ENCODE measurements at places on chromosomes 11 and 22. TPM values are rescaled to one million over a fixed set of nuclear protein-coding genes. Genes with fewer than 3 reads are reported as not detected.

APOA5 gene
- not detected for total RNA-seq

DNA sequence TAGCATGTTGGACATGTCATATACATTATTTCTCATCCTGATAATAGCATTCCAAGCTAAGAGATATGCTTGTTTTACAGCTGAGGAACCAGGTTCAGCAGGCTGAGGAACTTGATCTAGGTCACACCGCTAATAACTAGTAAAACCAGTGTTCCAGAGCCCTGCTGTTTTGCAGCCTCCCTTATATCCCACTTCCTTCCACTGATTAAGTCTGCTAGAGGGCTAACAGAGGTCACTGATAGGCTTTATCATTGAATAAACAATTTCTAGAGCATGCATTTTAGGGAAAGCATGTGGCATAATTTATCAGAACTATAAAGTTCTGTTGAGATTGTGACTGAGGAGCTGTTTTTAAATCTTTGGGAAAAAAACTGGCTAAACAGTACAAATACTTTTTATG is 54.0 kb downstream of the UVRAG start:
- no peak for DNase-seq

DNA sequence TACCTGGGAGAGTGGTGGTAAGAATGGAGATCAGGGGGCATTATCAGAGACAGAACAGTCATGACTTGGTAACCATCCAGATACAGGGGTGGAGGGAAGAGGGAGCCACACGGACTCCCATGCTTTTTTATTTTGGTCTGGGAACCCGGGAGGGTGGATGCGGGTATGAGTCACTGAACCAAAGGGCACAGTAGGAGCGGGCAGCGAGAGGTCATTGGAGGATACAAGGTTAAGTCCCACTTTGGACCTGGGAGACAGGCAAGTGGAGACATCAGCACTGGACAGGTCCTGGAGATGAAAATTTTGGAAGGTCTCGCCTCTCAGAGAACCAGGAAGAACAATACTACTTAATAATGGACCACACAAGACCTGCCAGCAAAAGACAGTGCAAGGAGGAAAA is 6.7 kb downstream of the HDHD5 start:
- DNase-seq, result no peak

- DNase-seq, result no peak
These were observed 21.0 kb upstream of the UBASH3B start for GRCh38 chr11:122634501-122634900.

GRCh38 chr11:81897639-81898038 is 836.0 kb downstream of the FAM181B start:
- no peak for DNase-seq

NUP98 gene
- 104 TPM for total RNA-seq

SPI1 gene
- not detected for total RNA-seq

DNA sequence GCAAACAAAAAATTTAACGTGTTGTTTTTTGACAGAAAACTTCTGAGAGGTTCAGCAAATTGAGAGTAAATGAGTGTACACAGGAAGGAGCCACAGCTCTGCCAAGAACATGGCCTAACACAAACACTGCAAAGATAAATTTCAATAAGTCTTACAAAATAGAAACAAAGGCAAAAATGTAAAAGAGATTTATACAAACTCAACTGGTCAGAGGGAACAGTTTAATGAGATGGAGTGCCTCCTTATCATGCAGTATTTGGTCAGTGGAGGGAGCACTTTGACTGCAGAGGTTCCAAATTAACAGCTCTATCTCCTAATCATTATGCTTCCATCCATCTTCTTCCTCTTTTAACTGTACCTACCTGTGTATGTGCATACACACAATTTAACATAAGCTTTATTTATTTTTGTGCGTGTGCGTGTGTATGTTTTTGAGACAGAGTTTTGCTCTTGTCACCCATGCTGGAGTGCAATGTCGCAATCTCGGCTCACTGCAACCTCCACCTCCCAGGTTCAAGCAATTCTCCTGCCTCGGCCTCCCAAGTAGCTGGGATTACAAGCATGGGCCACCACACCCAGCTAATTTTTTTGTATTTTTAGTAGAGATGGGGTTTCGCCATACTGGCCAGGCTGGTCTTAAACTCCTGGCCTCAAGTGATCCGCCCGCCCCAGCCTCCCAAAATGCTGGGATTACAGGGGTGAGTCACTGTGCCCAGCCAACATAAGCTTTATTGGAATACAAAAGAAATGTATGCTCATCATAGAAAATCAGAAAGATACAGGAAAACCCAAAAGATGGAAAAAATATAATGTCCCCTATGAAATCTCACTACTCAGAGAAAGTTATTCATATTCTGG is 111.9 kb downstream of the MRTFA start:
- no peak for DNase-seq
